Left ventricle myocardium inferior (tissue), 1 donor: ENCODE measurements at places on chromosomes 3 and 15. TPM values are rescaled to one million over a fixed set of nuclear protein-coding genes. Genes with fewer than 3 reads are reported as not detected.

DNA sequence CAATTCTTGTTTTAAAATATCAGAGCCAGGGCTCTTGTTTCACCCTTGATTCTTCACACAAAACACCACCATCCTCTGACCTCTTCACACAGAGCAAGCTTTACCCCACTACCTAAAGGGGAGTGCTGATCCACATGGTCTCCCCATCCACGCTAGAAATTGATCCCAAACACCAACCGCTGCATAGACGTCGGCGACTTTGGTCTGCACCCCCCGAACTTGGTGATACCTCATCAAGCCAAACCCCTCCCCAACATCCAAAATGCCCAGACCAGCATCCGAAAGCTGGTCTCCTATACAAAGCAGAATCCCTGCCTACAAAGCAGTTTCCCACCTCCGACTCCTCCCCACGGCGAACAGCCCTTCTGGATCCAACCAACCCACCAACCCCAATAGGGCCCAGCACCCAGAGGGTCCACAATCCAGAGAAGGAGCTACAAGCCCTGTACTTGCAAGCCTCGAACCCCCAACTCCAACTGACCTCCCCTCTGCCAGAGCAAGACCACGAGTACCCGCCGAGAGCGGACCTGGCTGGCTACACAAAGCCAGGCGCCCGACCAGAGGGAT lies 25.8 kb upstream of the MTHFS start:
- peak overlapping the region; percentile 97 for H3K4me3 ChIP-seq
- H3K4me1 ChIP-seq: peaks cover 24% of the 10 kb centered on the region
- no peaks in the 10 kb centered on the region for H3K27me3 ChIP-seq
- peak overlapping the region; percentile 96 for H3K27ac ChIP-seq

The REC114 gene
- total RNA-seq: 1.4 TPM

DNA sequence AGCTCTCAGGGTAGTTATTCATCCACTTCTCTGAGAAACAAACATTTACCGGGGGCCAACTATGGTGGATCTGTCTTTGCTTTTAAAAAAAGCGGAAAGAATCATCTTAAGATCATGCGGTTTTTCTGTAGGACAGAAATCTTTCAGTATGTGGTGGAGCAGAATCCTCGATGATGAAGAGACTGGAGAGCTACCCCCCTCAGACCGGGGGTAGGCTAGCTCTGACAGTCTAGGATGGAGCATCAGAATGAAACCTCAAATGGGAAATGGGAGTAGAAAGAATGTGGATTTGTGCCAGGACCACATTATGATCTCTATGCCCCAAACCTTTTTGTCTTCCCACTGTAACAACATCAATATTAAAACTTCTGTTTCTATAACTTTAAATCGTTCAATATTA lies 30.3 kb downstream of the TPRG1 start:
- peaks cover 7% of the 10 kb centered on the region for H3K4me1 ChIP-seq
- no peak overlapping the region for H3K4me3 ChIP-seq
- DNase-seq: no peak

DNA sequence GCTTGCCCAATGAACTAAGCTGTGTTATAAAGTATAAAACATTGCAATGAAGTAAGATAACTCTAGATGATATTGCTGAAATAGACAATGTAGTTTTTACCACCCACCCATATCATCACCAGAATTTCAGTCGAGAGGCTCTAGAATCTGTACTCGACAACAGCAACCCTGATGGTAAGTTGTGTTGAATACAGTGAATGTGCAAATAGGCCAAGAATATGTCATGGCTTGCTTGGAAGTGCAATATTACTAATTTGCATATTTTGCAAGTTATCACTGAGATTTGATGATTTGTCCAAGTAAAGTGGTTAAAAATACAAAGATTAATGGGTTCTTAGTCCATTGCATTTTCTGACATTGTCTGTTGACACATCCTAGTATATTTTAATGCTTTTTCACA lies 90.6 kb upstream of the TUSC7 start:
- H3K27me3 ChIP-seq: no peaks in the 10 kb centered on the region
- H3K27ac ChIP-seq: no peak overlapping the region
- no peaks in the 10 kb centered on the region for H3K36me3 ChIP-seq
- no peaks in the 10 kb centered on the region for H3K4me1 ChIP-seq
- no peak overlapping the region for H3K4me3 ChIP-seq

- H3K4me3 ChIP-seq: no peak overlapping the region
- H3K27ac ChIP-seq: peak overlapping the region; percentile 71
- H3K27me3 ChIP-seq: no peaks in the 10 kb centered on the region
- no peaks in the 10 kb centered on the region for H3K36me3 ChIP-seq
- DNase-seq: peak; percentile 11
- H3K4me1 ChIP-seq: peaks cover 55% of the 10 kb centered on the region
Measured at GRCh38 chr3:195099951-195100785, 170.8 kb downstream of the XXYLT1 start.

GRCh38 chr3:189883113-189883753 lies 237.5 kb downstream of the P3H2 start:
- H3K27ac ChIP-seq: no peak overlapping the region
- no peak for DNase-seq
- no peak overlapping the region for H3K4me3 ChIP-seq
- no peaks in the 10 kb centered on the region for H3K4me1 ChIP-seq
- no peaks in the 10 kb centered on the region for H3K36me3 ChIP-seq

GRCh38 chr3:186653984-186654383 lies 11.8 kb upstream of the HRG start:
- no peak overlapping the region for H3K27ac ChIP-seq
- H3K27me3 ChIP-seq: peaks cover 6% of the 10 kb centered on the region
- H3K36me3 ChIP-seq: no peaks in the 10 kb centered on the region
- DNase-seq: no peak
- no peaks in the 10 kb centered on the region for H3K4me1 ChIP-seq
- no peak overlapping the region for H3K4me3 ChIP-seq

The ITGB5 gene
- 122 TPM for total RNA-seq

The VIPR1 gene
- 1.7 TPM for total RNA-seq

GRCh38 chr3:135667061-135667460 lies 298.5 kb upstream of the PPP2R3A start:
- H3K36me3 ChIP-seq: no peaks in the 10 kb centered on the region
- no peaks in the 10 kb centered on the region for H3K27me3 ChIP-seq
- H3K4me1 ChIP-seq: no peaks in the 10 kb centered on the region
- no peak for DNase-seq

The GPR62 gene
- total RNA-seq: 0.16 TPM

DNA sequence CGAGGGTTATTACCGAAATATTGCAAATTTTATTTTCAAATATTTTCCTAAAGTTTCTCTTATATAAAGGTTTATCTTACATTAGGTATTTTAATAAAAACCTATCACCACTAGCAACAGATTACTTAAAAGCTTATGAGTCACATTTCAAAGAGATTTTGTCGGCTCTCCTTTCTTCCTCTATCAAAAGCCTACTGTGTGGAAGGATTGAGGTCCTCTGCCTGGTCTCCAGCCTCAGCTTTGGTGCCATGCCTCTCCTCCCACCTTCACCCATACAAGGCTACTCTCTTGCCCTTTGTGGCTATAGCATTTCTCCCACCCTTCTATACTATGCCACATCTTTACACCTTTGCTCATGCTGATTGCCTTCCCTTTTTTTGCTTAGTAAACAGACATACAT lies 199.3 kb downstream of the TNIK start:
- H3K27me3 ChIP-seq: no peaks in the 10 kb centered on the region
- no peaks in the 10 kb centered on the region for H3K36me3 ChIP-seq
- H3K4me1 ChIP-seq: peaks cover 48% of the 10 kb centered on the region
- no peak overlapping the region for H3K27ac ChIP-seq

The CXCR6 gene
- total RNA-seq: 0.33 TPM

The NR2E3 gene
- total RNA-seq: not detected

The GP5 gene
- total RNA-seq: not detected
